Fibroblast of skin of right quadriceps (primary cell): ENCODE measurements at places on chromosomes 5 and 9.

GRCh38 chr9:136827794-136828473, 14.3 kb upstream of the AJM1 start:
- DNase-seq: no peak

DNA sequence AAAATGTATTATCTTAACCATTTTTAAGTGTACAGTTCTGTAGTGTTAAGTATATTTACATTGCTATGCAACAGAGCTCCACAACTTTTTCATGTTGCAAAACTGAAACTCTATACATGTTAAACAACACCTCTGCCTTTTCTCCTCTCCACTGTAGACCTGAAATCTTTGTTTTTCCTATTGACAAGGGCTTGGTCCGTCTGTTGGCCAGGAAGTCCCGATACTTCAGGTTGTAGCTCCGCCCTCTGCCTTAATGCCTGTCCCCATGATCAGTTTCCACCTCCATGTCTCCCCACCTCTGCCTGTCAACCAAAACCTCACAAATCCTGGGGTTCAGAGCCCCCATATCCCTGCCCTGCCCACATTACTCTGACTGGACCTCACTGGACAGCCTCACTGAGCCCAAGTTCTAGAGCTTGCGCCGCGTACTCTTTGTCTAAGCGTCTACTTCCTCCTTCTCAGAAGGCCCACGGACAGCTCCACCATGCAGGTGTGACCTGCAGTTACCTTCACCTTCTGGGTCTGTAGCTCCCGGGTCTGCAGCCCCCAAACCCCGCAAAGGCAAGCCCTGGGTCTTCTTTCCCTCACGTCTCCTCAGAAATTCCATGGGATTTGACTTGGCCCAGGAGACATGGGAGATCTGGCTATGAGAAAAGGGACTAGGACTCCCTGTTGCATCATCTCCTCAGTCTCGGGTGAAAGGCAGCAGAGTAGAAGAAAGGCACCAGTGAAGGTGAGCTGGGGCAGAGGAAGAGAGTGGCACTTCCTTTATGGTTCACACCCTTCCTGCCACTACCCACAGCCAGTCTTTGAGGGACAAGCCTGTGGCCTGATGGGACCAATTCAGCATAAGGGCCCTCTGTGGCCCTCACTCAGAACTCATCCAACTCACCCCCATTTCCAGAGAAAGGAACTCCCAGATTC, 8.0 kb downstream of the GLIPR2 start:
- DNase-seq: no peak

GRCh38 chr5:1497242-1497777, 26.4 kb downstream of the LPCAT1 start:
- DNase-seq: no peak

DNA sequence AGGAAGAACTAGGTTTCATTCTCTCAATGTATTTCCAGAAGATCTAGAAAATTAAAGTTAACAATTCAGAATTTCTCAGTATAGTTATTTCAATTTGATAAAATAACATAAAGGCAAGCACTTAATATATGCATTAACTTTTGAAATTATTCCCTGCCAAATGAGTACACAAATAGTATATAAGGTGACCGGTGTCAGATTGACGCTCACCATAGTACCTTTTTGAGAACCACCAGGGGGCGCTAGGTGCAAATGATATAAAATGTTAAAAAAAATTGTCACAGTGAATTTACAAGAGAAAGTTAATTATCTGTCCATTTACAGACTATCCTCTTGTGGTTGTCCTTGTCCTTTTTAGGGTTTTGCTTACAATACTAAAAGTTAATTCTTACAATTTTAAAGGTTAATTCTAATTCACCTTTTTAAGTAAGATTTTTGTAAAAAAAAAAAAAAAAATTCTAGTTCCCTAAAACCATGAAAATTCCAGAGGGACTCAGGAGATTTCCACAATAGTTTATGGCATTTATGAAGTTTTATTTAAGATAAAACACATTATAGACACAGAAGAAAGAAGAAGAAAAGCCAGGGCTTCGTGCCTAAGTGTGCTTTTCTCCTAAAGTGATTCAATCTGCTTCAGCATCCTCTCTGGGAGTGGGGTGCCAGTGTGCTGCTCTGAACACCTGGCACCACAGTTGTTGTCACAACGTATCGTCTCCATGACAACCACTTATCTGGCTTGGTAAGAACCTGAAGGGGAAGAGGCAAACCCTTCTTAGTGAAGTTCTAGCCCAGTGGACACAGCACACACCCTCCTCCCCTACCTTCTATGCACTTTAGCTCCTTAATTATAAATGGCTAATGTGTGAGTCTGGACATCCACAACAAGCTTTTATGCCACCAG, 1.7 kb downstream of the ADAMTS16 start:
- DNase-seq: peak; percentile 57

GRCh38 chr5:127041571-127041970, 11.2 kb upstream of the MARCHF3 start:
- DNase-seq: peak; percentile 22

DNA sequence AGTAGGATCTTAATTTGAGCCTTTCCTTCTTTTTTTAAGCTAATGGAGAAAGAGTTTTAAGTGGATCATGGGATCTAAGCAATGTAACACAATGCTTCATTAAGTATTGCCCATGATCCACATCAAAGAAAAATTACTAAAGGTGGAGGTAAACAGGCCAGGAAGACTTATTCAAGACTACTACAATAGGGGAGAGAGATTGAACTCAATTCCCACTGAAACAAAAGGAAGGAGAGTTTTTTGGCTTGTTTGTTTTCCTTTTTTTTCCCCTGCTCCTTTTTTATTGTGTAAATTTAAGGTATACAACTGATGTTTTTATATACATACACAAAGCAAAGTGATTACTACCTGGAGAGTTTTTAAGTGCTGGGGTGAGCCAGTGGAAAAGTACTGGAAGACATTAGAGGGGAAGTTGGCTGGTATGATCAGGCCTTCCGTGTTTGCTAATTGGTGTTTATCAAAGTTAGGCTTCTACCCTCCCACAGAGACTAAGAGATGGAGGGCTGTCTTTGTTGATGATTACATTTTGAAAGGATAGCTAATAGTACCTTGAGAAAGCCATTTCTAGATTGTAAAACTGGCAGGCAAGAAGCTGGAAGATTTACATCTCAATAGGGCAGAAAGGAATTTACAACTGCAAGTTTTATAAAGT, 262.7 kb downstream of the CHSY3 start:
- no peak for DNase-seq

- DNase-seq: no peak
Measured at GRCh38 chr9:129270205-129270604, 92.1 kb upstream of the IER5L start.

- DNase-seq: no peak
Measured at GRCh38 chr5:102764381-102765004, 9.4 kb downstream of the PAM start.

DNA sequence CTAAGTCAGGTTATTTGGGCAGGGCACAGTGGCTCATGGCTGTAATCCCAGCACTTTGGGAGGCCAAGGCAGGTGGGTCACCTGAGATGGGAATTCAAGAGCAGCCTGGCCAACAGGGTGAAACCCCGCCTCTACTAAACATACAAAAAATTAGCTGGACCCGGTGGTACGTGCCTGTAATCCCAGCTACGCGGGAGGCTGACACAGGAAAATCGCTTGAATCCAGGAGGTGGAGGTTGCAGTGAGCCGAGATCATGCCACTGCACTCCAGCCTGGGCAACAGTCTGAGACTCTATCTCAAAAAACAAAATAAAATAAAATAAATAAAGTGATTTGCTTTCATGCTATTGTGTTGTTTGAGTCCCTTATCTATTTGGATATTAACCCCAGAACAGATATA, 8.2 kb upstream of the FBXW2 start:
- no peak for DNase-seq

GRCh38 chr5:140988608-140989007, 22.3 kb downstream of the PCDHAC2 start:
- DNase-seq: no peak

DNA sequence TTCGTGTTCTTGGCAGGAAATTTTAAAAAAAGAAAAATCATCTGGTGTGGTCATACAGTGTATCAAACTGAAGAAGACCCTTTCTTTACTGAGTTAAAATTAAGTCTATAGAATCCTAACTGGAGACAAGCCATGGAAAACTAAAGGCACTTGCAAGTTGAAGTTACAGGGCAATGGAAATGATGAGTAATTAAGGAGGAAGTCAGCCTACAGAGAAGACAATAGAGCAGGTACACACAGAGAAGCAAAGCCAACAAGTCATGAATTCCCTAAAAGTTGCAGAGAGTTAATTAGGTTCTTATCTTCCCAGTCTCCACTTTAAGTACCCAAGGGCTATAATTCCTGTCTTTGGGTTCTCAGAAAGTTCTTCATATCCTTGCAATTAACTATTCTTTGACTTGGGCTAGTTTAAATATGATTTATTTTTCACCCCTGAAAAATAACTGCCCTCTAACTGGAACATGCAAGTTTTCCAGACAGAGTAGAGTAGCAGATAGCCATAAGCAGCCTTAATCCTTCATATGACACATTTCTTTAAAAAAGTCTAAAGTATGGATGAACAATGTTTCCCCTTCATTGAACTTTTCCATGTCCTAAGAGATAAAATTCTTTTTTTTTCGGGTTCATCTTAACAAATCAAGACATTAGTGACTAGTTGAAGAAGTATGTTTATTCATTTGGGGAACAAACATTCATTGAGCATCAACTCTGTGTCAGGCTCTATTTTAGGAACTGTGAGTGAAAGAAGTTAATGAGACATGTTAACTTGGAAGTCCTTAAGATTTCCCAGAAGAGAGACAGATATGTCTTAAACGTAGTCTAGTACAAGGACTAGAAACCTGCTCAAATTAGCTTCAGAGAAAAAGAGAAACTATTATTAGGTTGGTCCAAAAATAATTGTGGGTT, 5.2 kb upstream of the ITGA2 start:
- DNase-seq: peak; percentile 27

- DNase-seq: no peak
Measured at GRCh38 chr9:128226412-128226801, 23.2 kb downstream of the DNM1 start.

GRCh38 chr9:33151601-33152000, 15.5 kb downstream of the B4GALT1 start:
- DNase-seq: no peak

DNA sequence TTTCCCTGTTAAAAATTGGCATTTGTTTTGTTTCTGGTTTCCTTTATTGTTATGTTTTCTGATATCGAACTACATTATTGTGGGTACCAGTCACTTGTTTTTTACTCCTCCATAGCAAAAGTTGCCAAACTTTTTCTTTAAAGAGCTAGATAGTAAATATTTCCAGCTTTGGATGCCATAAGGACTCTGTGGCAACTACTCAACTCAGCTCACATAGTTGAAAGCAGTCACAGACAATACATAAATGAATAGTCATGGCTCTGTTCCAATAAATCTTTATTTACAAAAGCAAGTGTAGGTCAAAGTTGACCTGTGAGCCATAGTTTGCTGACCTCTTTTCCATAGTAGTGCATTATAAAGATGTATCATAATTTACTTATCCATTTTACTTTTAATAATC, 305.0 kb downstream of the RASEF start:
- DNase-seq: no peak

GRCh38 chr5:123486951-123487655, 24.9 kb upstream of the CSNK1G3 start:
- no peak for DNase-seq

GRCh38 chr9:121367306-121368137, 2.5 kb downstream of the STOM start:
- peak; percentile 63 for DNase-seq

DNA sequence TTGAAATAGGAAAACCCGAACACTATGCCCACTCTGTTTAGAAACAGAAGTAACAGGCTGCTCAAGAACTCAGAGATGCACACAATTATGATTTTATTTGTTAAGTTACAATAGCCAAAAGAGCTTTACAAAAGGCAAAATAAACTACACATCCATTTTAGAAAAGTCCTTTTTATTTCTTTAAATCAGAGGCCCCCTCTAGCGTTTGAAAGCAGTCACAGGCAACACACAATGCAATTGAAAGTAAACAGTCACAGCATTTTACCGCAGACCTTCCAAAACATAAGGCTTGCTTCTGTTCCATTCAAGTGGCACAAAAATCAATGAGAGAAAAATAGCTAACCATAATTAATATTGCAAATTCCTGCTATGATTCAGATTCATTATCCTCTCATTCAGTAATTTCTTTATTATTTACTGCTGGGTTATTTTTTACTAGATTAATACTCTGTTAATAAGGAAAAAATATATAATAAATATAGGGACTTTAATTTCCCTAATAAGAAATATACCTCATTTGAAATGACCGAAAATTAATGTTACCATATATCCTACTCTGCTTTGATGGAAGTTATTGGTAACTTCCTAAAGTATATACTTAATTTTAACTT, 78.3 kb downstream of the CEP120 start:
- DNase-seq: peak; percentile 47

DNA sequence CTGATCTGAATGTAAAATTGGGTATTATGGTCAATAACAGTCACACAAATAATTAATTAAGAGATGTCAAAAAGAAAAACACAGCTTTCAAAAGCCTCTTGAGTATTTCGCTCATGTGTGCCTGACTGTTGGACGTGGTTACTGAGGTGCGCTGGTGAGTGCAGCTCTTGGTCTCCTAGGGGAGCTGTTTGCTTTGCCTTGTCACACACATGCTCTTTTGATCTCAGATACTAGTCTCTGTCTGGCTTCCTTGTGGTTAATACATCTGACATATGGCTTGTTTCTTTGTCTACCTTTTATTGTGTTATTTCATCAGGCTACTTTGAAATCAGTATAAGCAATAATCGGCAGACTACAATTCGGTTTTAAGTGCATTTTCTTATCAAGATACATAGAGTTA, 51.5 kb downstream of the PCSK1 start:
- no peak for DNase-seq

GRCh38 chr5:74326571-74327338, 313.8 kb downstream of the ENC1 start:
- peak; percentile 97 for DNase-seq

- DNase-seq: no peak
Measured at GRCh38 chr9:107180206-107180605, 102.9 kb upstream of the RAD23B start.

GRCh38 chr5:8943301-8943700, 602.6 kb downstream of the SEMA5A start:
- no peak for DNase-seq

DNA sequence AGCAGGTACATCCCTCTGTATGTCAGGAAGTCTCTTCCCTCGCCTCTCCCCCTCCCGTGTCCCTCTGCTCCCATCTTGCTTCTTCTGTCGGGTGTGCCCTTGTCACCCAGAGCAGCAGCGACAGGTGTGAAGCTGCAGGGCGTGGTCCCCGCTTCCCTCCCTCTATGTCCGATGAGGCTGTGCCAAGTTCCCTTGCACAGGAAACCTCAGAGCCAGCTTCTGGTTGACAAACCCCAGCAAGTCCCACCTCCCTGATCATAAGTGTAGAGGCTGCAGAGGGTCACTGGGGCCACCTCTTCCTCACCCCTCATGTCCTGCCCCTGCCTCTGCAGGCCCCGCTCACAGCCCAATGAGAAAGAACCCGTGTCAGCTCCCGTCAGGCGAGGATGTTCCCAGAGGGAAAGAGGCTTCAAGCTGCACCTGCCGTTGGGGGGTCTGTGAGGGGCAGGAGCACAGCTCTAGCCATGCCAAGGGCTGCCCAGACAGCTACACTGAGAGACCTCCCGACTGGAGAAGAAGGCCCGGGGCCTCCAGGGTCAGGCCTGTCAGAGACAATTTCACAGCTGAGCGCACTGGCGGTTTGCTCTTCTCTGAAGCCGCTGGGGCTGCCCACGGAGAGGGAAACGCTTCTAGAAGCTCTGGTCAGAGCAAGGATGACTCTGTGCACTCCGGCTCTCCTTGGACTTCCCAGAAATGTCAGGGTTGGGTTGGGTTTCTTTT, 73.3 kb downstream of the AK8 start:
- DNase-seq: no peak
